Lung (tissue), 17 donors: ENCODE measurements at places on chromosomes 11 and 22. TPM values are rescaled to one million over a fixed set of nuclear protein-coding genes. Genes with fewer than 3 reads are reported as not detected.

The TRPM5 gene
- total RNA-seq, result 0.18 TPM

DNA sequence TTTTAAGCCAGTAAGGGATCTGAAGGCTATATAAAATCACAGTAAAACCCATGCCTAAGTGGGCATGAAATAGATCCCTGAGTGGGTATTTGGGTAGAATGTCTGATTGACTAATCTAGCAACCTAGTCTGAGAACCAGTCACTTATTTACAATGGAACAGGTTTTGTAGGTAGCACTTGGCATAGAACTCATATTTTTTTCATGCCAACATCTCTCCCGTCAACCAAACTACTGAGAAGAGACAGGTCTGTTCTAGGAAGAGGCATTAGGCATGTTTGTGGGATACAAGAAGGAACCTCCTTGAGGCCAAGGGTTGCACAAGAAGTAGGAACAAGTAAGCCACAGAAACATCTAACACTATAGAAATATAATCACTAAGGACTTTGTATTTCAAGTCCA, 840.4 kb upstream of the TENM4 start:
- DNase-seq, result no peak

- DNase-seq, result no peak
Observed at GRCh38 chr22:44205516-44206329, 25.0 kb downstream of the PARVG start.

DNA sequence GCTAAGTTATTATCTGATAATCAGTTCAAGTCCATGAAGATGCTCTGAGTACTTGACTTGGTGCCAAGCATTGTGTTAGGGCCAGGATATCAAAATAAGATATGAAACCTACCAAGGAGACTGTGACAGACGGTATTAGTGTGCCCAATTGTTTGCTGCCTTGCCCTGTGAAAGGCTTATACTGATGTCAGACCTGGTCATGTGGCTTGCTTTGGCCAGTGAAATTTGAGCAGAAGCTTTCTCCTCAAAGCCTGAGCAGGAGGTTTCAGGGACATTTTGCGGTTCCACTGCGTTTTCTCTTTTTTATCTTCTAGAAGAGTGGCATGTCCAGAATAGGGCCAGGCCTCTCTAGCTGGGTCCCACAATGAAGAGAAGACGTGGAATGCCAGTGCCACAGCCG, 15.8 kb upstream of the PKNOX2 start:
- no peak for DNase-seq

GRCh38 chr11:120034881-120035630, 102.9 kb downstream of the TRIM29 start:
- peak; percentile 9 for DNase-seq

DNA sequence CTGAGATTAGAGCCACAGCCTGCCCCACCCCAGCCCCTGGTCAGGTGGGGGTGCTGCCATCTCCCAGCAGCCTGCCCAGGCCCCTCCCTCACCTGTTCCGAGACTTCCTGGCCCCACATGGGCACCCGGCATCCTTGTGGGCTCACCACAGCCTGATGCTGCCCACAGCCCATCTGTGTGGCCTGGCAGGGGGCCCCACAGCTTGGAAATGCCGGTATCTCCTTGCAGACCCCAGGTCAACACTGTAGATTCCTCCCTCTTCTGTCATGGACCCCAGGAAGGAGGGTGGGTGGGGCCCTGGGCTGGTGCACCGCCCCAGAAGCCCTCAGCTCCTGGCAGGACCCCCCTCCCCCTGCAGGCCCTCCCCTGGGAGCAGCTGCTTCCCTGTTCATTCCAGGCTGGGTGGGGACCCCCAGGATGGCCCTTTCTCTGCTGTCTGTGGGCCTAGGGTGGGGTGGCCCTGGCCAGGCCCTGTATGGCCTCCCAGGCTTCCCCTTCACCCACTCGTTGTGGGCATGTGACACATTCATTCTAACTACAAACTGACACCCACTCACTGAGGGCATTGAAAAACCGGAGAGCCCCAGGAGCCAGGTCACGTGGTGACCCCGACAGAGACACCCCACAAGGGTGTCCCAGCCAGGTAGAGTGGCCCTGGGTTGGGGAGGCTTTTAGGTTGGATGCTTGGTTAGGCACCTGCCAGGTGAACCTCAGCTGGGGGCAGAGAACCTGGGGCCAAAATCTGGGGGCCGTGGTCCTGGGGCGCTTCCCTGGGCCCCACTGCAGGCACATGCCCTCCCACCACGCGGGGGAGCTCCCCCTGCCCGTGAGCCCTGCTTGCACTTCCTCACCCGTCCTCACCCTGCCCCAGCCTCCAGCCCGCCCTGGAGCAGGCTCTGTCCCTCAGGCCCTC, 44.1 kb upstream of the CCDC188 start:
- DNase-seq, result no peak
